Trophoblast cell (in vitro differentiated cells and primary cell): ENCODE measurements at places on chromosomes 5 and 9.

DNA sequence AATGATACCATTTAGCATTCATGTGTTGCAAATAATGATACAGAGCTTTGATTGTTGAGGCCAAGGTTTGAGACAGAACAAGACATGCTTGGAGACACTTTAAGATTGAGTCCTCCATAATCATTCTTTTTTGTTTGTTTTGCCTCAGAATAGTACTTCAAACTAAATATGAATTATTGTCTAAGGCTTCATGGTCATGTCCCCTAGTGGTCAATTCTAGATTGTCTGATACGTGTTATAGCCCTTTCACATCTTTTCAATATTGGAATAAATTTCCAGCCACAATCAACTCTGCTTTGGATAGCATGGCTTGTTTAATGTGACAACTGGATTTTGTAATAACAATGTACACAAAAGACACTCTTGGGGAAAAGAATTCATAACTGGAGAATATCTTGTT lies 64.2 kb downstream of the PRLR start:
- DNase-seq = peak; percentile 21

DNA sequence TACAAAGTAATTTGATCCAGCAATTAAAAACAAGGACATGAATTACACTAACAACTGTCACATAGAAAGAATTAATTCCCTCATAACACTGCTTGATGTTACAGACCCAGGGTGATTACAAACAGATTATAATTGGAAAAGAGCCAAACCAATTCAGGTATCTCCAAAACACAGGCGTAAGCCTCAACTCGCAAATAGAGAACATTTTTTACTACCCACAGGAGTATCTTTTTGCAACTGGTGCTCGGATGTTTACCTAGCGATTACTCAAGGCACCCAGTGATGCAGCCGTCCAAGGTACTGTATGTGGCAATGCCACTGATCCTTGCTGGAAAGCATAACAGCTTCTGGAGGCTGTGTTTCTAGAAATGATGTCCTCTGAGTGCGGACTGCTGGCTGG lies 386.1 kb upstream of the KIF2A start:
- DNase-seq = no peak

GRCh38 chr5:157343842-157344790 lies 78.2 kb downstream of the CYFIP2 start:
- DNase-seq = no peak

DNA sequence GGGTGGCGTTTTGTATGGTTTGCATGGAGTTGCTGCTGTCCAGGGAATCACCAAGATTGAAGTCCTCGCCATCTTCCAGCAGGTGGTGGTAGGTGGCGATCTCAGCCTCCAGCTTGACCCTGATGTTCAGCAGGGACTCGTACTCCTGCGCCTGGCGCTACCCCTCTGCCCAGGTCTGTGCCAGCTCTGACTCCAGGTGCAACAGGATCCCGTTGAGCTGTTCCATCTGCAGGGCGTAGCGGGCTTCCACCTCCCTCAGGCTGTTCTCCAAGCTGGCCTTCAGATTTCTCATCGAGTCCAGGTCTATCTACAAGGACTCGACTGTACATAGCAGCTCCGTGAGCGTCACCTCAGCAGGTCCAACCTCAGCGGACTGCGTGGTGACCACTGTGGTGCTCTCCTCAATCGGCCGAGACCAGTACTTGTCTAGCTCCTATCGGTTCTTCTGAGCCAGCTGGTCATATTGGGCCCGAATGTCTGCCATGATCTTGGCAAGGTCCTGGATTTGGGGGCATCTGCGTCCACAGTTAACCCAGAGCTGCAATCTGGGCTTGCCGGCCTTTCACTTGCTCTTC lies 1584.8 kb upstream of the ACO1 start:
- DNase-seq = no peak

DNA sequence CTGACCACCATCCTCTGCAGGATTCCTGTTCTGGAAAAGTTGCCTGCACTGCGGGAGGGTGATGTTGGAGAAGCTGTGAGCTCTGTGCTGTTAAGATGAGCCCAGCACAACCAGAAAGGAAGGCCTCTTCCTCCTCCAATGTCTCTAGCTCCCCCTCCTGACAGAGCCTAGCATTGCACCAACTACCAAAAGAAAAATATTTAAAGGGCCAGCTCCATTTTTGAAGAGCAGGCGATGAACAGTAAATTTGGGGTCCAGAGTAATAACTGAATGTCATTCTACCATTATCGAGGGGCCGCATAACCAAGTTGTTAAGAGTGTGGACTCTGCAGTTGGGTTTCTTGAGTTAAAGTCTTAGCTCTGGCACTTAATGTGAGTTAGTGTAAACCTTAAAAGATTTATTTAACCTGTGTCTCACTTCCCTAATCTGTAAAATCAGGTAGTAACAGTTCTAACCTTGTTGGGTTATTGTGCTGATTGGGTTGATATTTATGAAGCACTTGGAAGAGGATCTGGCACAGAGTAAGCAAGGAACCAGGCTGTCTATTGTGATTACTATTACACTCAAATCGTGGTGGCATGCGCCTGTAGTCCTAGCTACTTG lies 3.9 kb downstream of the TEX53 start:
- DNase-seq = peak; percentile 85

DNA sequence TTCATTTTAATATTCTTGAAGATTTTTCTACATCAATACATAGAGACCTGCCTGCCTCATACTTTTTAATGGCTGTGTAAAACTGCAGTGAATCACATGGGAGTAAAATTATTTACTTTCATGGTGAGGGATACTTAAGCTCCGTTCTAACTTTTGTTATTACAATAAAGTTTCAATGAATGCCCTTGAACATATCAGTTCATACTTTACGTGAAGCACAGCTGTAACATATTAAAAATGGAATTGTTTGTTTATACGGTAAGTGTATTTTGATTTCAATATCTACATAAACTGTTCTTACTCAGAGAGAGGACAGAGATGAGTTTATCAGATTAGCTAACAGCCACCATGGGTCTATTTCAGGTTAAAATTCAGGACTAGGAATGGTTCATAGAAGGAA lies 155.1 kb downstream of the NR3C1 start:
- DNase-seq = no peak

- peak; percentile 89 for DNase-seq
These were observed 42.8 kb upstream of the CDK20 start for GRCh38 chr9:88017096-88017495.

GRCh38 chr9:135639196-135639595 lies at the start of gene GLT6D1:
Gene GLT6D1 (minus strand): TSS chr9:135639540. CDS start chr9:135639187, 353 bp downstream.
- DNase-seq = no peak

DNA sequence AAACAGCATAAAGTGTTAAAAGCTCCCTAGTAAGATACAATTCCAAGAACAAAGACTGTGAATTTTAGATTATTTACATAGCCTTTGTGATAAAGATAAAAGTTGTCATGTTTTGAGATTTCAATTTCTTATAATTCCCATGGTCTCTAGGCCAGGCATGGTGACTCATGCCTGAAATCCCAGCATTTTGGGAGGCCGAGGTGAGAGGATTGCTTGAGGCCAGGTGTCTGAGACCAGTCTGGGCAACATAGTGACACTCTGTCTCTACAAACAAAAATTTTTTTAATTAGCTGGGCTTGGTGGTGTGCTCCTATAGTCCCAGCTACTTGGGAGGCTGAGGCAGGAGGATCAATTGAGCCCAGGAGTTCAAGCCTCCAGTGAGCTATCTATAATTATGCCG lies 48.1 kb downstream of the BDP1 start:
- DNase-seq = peak; percentile 65

GRCh38 chr9:21096172-21096900 lies 18.6 kb upstream of the IFNB1 start:
- peak; percentile 97 for DNase-seq

- peak; percentile 63 for DNase-seq
These were observed 110.8 kb downstream of the LHFPL2 start for GRCh38 chr5:78537821-78538220.

GRCh38 chr9:114924327-114924726 lies 6.1 kb downstream of the TNFSF8 start:
- no peak for DNase-seq

GRCh38 chr5:140569197-140569596 lies 4.6 kb downstream of the SLC35A4 start:
- DNase-seq = peak; percentile 32

DNA sequence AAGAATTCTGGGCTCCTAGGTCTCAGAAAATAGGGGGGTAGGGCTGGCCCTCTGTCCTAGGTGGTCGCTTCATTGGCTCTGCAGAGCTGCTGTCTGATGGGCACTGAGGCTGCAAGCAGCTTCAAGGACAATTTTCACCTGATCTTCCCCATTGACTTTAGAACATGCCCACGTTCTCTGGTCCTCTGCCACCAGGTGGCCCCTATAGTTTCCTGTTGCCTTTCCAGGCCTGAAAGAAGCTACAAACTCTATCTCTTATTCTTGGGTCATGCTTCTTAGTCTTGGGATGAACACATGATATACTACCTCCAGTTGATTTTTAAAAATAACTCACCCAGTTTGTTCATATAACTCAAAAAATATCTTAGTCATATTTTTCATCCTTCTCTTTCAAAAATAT lies 26.3 kb downstream of the SPZ1 start:
- DNase-seq = peak; percentile 53

- DNase-seq = no peak
These were observed 108.8 kb downstream of the NIPBL start for GRCh38 chr5:36985387-36985786.

GRCh38 chr5:126778675-126779403 lies 1.9 kb downstream of the LMNB1 start:
- no peak for DNase-seq

GRCh38 chr9:134923466-134923865 lies 5.8 kb upstream of the FCN1 start:
- no peak for DNase-seq

DNA sequence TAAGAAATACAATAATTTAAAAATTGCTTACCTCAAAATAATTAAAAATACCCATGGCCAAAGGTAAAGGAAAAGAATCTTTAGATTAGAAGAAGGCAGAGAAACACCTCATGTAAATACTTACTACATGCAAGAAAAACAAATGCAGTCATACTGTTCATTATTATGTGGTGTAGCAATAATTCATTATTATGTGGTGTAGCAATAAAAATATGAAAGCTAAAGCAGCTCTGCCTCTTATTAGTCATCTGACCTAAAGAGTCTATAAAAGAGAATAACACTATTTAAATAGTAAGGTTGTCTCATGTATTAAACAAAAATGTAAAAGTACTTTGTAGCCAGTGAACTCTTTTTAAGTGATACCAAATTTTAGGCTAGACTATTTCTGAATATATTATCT lies 6.6 kb downstream of the DTWD2 start:
- DNase-seq = no peak

DNA sequence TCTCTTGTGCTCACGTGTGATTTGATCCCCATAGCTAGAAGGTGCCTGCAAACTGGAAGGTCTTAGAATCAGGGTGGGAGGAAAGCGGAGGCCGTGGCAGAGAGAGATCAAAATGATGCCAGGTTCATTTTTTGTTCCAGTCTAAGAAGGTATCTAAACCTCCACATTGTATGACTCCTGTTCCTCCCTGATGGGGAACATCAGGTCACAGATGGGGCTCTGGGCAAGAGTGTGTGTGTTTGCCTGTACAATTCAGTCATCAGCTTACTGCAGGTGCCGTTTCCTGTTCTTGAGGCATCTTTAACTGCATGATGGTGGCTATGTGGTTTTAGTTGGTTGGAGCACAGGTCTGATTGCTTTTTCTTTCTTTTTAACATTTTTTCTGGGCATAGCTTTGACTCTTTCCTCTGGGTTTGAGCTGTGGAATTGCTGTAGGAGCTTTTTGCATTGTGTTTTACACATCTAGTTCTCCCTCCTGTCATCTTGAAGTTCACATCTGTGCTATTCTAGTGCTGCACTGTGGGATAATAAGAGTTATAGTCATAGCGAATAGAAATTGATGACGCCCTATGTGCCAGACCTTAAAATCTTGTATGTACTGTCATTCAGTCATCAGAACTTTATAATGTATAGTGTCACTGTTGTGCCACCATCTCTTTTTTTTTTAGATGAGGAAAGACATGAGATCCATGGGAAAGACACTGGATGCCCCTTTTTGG lies 30.8 kb downstream of the ARHGAP26 start:
- no peak for DNase-seq

- peak; percentile 87 for DNase-seq
These were observed 20.4 kb upstream of the TRIM52 start for GRCh38 chr5:181281077-181281983.

DNA sequence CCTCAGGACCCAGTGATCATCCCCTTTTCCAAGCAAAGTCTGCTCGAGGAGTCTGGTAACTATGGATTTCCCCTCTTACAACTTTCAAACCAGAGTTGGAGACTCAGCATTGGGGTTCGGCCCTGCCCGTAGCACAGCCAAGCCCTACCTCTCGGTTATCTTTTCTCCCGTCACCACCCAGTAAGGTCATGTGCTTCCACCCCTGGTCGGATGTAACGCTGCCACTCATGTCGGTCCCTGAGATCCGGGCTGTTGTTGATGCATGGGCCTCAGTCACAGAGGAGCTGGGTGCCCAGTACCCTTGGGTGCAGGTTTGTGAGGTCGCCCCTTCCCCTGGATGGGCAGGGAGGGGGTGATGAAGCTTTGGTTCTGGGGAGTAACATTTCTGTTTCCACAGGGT lies 1.2 kb downstream of the GALT start:
- DNase-seq = no peak

DNA sequence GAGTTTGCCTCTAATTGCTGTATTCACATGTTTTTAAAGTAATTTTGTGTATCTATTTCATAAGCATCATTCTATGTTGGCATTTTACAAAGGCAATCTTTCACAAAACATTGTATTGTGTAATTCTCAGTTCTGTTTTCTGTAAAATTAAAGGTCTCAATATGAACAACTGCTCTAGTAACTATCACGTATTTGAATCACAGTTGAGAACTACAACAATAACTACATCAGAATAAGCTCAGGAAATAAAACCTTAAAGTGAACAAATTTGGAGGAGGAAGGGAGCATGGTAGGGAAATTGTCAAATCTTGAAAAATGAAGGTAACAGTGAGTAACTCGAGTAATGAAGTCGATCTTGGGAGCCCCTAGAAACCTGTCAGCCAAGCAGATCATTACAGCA lies 22.5 kb upstream of the CAMK4 start:
- no peak for DNase-seq

DNA sequence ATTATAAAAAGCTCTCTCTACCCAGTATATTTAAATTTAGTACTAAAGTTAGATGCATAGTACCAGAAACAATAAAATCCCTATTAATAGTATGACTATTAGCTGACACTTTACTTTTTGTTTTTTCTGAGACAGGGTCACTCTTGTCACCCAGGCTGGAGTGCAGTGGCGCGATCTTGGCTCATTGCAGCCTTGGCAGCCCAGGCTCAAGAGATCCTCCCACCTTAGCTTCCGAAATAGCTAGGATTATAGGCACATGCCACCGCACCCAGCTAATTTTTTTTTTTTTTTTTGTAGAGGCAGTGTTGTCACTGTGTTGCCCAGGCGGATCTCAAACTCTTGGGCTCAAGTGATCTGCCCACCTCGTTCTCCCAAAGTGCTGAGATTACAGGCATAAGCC lies 8.0 kb downstream of the CCNG1 start:
- no peak for DNase-seq
